H4 (cell line): ENCODE measurements at places on chromosomes 13 and 19. TPM values are rescaled to one million over a fixed set of nuclear protein-coding genes. Genes with fewer than 3 reads are reported as not detected.

Gene IL17D
- total RNA-seq = 0.43 and 0.97 TPM in 2 replicates

DNA sequence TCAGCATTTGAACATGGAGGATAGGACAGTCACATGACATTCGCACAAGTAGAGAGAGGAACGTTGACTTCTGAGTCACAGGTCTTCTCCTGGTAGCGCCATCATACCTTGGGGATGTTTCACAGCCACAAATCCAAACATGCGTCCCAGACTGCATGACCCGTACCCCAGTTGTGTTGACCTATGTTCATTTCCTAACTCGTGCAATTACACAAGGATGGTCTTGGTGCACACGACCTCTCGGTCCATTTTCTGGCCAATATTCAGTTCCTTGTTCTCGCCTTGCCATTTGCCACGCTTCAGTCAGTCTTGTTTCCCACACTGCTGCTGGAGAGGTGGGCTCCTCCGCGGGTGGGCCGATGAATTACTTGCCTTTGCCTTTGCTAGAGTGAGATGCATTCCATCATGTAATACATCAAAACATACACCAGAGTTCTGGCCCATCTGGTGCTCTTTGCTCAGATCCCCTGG is 87.3 kb downstream of the COL4A2 start:
- no peak for DNase-seq

- peak; percentile 64 for DNase-seq
Measured at GRCh38 chr19:50414864-50415660, 3.7 kb upstream of the SPIB start.

- DNase-seq = no peak
Measured at GRCh38 chr19:27860309-27860934, 1352.5 kb downstream of the UQCRFS1 start.

GRCh38 chr13:38265132-38265497 is 84.5 kb upstream of the UFM1 start:
- DNase-seq = no peak
